Fibroblast of skin of left biceps (primary cell): ENCODE measurements at places on chromosomes 2 and 18.

DNA sequence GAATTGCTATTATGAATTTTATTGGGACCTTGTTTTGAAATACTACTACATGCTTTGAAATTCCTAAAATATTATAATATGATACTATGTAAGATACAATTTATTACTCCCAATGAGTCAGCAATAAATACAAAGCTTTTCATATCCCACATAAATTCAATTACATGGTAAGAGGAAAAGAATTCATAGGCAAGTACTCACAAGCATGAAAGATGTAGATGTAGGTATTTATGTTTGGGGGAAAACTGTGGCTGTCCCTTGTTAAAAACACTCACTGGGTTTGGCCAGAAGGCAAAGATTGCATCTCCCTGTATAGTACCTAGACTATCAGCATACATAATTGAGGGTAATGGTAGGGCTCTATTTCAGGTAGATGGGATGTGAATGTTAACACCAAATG lies 90.4 kb downstream of the MBD2 start:
- DNase-seq: no peak

DNA sequence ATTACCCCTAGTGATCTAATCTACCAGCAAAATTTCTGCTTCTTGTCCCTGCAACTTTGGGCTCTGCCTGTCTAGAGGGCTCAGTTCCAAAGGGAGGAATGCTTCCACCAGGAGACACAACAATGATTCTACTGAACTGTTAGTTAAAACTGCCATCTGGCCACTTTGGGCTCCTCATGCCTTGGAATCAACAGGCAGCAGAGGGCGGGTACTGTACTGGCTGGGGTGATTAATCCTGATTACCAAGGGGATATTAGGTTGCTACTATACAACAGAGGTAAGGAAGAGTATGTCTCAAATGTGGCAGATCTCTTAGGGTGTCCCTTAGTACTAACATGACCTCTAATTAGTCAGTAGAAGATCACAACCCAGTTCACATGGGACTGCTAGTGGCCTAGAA lies 21.4 kb downstream of the HADHA start:
- DNase-seq: no peak

GRCh38 chr2:146228020-146228393 lies 1616.8 kb upstream of the ACVR2A start:
- DNase-seq: no peak

DNA sequence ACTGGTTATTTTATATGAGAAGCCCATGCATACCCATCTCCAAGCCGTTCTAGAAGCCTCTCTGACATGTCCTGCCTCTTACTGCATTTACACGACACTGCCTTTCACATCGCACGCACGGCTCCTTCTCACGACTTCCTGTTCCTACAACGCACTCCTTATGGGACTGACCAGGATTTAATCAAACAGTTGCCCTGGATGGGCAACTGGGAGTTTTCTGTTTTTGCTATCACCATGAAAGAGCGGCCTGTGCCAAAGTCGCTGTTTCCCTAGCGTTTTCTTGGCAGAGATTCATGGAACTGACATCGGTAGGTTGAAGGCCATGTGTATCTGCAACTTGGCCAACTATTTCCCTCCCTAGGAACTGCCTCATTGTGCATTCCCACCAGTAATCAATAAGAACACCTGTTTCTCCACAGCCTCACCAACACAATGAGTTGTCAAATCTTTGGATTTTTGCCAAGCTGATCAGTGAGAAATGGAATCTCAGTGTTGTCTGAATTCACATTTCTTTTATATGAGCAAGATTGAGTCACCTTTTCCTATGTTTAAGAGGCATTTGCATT lies 97.2 kb upstream of the OTOS start:
- DNase-seq: no peak

DNA sequence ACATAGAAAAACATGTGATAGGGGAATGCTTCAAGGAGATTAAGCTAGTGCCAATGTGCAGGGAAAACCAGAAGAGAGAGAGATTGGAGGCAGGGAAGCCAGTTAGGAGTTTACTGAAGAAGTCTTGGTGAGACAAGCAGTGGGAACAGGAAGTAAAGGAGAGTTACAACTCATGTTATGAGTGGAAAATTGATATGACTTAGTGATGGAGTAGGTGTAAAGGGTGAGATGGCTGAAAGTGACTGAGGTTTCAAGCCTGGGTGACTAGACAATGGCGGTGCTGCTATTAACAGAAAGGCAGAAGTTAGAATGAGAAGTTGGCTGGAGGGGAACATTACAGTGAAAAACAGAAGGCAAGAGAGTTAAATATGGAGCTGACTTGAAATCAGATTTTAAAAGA lies 16.5 kb downstream of the DOK1 start:
- no peak for DNase-seq

- DNase-seq: no peak
These were observed 132.8 kb downstream of the MEIS1 start for GRCh38 chr2:66567729-66568128.

DNA sequence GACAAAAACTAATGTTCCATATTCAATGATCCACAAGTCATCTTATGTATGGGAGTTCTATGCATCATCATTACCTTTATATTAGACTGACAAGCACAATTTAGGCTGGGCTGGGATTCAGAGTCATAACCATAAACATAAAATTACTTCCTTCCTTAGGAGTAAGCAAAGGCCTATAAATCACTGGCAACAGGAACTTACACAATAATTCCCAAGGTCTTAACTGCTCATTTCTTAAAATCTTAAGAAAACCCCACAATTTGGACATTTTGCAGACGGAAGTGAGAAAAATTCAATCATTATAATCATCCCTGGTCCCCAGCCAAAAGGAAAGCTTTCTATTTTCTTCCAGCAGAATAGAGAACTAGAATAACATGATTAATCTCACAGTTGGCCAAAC lies 232.3 kb downstream of the DYM start:
- no peak for DNase-seq

DNA sequence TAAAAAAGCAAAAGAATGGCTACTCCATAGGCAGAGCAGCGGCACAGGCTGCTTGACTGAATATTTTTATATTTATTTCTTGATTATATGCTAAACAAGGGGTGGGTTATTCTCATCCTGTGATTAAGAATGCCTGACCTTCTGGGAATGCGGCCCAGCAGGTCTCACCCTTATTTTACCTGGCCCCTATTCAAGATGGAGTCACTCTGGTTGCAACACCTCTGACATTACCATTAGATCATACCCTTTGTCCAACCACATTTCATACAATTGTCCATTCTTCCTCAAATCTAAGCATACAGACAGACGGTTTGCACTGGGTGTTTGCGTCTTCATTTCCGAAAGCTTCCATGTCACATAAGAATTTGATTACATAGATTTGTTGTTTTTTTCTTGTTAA lies 168.2 kb downstream of the GALNT1 start:
- no peak for DNase-seq

GRCh38 chr2:43566461-43566729 lies 29.4 kb downstream of the THADA start:
- DNase-seq: no peak

DNA sequence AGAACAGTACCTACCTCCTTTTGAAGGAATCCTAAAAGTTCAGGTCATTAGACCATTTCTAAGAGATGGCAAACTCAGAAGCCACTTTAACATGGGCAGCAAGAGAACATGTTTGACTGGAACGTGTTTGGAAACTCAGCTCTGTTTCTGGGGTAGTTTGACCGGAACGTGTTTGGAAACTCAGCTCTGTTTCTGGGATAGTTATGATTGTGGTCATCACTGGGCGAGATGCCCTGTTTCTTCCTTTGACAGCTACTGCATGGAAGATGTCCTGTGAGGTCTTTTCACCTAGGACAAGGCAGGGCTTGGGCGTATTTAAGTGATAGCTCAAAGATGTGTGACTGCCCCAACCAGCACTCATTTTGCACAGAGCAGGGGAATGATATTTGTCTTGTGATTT lies 19.9 kb upstream of the SERPINB13 start:
- no peak for DNase-seq

- no peak for DNase-seq
These were observed 4.4 kb upstream of the GPR35 start for GRCh38 chr2:240620859-240621258.

DNA sequence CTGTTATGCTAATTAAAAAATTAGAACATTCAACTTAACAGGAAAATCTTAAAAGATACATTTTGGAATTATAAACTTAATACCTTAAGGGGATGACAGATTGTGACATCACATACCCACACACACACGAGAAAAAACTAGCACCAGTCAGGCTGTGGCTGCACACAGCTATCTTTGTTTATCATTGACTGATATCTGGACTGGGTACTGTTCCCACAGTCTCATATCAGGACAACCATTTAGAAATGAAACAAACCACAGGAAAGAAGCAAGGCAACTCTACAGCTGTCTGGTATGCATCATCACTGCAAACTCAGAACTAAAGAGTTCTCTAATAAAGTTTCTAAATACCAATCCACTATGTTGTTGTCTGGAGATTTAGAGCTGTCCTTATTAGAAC lies 210.9 kb upstream of the SMAD7 start:
- no peak for DNase-seq

GRCh38 chr2:220300806-220301205 lies 673.4 kb downstream of the SLC4A3 start:
- DNase-seq: no peak

DNA sequence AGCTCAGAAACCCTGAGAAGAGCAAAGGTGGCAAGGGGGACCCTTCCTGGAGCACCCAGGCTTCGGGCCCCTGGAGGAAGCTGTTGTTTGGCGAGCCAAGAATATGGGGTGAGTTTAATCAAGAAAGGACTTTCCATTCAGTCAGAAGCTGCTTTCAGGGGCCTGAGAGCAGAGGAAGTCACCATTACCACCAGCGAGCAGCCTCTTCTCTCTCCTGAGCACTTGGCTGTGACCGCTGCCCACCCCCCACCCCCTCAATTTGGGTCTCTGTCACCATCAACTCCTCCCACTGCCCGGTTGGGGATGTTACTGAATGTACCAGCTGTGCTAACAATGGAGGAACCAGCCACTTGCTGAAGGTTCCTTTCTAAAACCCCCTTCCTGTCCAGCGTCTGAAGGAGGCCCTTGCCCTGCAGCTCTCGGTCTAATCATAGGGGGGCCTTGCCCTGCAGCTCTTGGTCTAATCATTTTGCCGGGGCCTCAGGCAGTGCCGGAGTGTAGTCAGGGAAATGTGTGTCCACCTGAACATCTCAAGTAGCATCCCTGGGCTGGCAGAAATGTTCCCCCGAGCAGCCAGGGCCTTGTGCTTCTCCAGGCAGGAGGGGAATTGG lies 943 bp downstream of the INPP5D start:
- DNase-seq: no peak

GRCh38 chr18:33928231-33928630 lies 296.5 kb downstream of the NOL4 start:
- DNase-seq: peak; percentile 13

DNA sequence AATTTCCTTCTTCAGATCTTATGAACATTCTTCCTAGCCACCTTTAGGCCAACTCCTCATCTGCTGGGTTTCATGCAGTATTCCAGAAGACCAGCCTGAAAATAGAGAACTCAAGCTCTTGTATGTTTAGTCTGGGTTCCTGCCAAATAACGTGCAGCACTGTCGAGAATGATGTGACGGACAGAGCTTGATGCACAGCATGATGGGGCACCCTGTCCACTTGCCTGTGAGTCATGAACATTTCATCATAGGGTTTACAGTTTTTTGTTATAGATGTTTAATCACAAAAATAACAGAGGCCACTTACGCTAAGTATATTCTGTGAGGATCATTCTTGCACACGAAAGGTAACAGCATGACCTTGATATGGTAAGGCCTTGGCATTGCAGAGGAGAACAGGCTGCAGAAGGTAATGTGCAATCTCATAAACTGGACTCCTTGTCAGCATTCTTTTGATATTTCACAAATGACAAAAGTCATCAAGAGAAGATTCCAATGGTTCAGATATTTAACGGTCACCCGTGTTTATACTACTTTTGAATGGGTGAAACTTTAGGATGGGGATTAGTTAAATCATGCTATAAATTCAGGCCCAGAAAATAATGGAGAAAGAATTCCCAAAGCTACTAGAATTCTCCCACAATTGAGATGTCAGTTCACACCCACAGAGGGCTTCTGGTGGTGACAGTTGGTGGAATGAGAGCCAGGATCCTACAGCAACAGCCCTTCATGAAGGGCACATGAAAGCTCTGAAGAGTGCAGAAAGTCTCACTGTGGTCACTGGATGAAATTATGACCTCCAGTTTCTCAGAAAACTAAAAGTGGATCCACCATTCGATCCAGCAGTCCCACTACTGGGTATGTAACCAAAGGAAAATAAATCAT lies 396.1 kb upstream of the RAB12 start:
- peak; percentile 13 for DNase-seq
